ENCODE measurements at places on chromosomes 6 and 20.

GRCh38 chr6:121086876-121087275 lies 247.4 kb downstream of the TBC1D32 start:
- no peak for DNase-seq

DNA sequence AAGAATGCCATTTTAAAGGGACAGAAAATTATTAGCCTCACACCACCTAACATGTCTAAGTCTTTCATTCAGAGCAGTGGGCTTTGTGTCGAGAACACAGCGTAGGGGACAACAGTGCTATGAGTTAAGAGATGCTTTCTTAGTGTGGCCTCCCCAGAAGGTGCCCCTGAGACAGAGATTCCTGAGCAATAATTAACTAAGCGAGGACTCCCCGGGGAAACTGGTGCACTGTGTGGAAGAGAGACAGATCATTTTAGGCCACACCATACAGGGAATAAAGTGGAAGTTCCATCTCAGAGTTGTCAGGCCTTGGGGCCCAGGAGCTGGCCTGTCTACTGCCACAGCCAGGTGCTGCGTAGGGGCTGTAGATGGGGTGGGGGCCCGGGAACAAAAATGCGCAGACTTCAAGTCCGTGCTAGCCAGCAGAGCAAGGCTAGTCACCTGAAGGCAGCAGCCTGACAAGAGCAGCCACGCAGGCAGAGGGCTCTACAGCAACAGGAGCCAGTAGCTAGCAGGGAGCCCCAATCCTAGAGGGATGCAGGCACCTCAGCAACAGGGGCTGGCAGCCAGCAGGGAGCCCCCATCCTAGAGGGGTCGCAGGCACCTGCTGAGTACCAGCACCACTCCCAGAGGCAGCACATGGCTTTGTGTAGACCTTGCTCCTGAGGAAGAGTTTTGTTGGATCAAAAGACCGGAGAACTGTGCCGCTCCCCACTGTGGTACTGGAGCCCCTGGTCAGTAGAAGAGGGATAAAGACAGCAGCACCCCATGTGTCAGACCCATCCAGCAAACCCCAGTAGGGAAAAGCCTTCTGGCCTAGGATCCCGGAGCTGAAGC lies 63.0 kb upstream of the NXT1 start:
- DNase-seq: no peak

DNA sequence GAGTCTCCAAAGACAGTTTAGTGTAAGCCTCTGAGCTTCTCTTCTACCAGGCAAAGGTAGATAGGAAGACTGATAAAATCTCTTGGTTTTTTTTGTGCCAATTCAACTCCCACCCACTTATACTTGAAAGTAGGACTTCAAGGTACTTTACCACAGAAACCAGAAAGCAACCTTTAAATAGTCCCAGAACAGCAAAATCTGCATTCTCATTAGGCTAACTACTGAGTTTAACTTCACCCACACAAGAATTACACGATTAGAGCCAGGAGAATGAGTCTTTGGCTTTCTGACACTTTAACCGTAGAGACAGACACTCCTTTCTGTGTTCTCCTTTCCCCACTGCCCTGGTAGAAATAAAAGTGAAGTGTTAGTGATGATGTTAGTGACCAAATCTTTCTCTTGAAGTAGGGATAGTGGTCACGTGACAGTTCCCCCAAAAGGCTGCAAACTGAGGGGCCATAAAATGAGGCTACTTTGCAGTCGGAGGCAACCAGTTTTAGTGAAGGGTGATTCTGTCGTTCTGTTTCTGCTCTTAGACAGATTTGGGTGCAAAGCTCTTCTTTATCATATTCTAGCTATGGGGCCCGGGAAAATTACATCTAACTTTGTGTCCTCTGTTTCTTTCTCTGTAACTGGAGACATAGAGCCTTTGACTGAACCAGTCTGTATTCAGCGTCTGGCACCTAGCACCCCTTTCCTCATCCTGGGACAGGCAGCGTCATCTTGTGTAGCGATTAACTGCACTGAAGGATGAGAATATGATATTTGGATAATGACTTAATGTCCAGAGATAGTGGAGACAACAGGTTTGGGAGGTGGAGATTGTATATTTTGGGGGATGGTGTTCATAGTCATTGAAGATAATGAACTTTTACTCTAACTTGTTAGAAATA lies 206.4 kb upstream of the CITED2 start:
- no peak for DNase-seq

GRCh38 chr6:17877196-17877894 lies 110.1 kb downstream of the KIF13A start:
- DNase-seq: no peak

DNA sequence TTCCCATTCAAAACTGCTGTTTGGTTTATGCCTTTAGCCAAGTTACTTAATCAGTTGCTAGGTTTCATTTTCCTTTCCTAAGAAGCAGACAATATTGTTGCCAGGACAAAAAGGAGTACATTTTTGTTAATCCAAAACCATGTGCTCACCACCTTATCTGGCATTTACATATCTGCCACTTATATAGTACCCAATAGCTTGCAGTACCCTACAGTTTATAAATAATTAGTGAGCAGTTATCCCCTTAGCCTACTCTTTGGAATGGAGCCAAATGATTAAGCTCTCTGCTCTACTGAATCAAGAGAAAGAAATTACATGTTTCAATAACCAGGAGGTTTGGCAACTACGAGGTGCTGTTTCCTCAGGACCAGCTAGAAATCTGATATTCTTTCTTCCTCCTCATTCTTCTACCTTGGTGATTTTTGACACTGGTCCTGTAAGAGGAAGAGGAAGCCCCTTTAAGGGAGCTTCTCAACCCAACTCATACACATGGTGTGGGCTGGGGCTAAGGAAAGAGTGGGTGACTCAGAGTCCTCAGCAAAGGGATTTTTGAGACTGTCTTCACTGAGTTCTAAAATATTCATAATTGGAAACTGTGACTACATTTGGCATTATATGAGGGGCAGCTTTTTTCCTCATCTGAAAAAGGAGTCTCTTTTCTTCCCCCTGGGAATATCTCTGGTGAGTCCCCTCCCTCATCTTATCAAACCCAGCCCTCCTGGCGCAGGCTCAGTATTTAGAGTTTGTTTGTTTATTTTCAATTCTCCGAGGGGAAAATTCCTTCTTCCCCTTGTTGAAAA lies 1.5 kb downstream of the ZNFX1 start:
- peak; percentile 31 for DNase-seq

DNA sequence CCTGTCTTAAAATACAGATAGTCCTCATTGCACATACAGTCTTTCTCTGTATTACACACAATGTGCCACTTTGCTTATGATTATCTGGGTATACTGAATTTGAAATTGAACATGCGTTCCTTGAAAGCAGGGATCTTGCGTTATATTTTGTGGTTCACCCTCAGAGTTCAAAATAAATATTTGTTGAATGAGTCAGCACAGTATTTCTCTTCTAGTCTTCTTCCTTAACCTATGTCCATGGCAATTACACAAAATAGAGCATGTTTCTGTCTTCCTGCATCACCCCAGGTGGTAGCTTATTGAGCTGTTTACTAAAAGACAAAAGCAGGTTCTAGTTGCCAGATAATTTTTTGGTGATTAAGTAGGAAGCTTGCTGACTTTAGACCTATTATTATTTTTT lies 272.9 kb upstream of the FERMT1 start:
- DNase-seq: no peak

DNA sequence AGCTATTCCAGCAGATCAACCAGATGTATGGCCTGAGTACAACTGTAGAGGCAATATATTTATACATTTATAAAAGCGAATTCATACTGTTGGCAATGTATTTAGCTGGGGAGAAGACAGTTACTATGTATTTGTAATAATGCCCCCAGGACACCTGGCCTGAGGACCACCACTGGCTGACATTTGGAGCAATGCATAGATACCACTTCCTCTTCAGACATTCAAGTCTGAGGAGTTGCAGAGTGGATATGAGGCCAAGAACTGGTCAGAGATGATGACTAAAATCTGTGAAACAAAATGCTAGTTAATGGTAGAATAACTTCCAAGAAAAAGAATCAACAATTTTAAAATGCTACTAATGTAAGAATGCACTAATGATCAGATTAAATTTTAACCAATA lies 462.3 kb downstream of the CDC5L start:
- no peak for DNase-seq

GRCh38 chr6:141607956-141608355 lies 524.8 kb upstream of the GJE1 start:
- no peak for DNase-seq

DNA sequence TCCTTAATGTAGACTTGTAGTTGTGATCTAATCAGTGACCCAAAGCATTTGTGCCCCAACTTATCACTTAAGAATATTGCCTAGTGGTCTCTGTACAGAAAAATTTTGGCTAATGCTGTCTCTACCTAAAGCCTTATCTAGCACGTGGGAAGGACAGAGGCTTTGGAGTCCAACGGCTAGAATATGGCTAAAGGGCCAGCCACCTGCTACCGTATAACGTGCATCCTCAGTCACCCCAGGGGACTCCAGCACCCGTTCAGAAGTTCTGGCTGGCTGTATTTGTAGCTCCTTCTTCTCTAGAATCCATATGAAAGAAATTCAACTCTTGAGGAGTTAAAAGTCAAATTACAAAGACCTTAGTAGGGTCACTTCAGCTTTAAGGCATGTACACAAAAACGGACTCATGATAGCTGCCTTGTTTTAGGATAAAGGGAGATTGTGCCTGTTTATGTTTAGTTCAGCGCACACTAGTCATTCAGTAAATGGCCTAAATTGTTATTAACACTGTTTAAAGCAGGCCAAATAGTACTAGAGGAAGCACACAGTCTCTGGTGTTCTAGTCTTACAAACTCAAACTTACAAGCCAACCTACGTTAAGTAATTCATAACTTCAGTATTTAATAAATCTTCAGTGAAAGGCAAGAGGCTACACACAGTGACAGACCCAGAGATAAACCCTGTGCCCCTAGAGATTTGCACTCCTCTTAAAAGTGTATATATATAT lies 407.5 kb upstream of the PLCB4 start:
- DNase-seq: no peak

DNA sequence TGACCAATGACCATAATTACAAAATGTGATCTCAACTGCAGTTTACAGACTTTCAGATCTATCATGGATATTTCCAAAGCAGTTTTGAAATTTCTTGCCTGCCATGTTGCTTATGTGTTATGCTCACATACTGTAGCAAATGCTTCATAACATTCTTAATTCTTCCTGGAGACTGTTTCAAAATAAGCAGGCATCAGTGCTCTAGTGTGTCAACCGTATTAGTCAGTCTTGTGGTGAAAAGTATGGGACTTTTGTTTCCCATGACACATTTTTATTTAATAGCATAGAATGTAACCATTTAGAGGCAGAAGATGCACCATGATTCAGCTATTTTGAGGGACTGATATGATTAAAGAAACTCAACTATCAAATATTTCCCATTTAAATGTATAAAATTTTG lies 1.7 kb downstream of the POPDC3 start:
- DNase-seq: no peak

DNA sequence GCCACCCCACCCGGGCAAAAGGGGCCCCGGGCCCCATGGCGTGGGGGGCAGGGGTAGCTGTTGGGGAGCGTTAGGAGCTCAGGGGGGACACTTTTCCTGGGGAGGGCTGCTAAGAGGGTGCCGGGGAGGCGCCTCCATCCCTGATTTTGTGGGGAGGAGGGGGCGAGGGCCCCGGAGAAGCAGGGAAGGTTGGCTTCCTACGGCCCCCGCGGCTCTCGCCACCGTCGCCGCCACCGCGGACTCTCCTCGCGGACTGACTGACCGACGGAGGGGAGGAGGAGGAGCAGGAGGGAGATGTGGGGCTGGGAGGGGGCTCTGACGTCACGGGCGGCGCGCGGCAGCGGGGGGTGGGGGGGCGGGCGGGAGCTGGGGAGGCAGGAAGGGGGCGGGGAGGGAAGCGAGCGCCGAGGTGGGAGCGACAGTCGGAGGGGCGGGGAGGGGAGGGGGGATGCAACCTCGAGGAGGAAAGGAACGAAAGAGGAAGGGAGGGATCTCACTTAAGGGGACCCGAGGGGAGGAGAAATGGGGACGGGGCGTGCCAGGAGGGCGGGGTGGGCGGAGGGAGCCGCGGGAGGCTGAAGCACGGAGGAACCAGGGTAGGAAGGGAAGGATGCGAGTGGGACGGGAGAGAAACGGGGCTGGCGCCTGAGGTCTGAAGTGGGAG lies 5.1 kb downstream of the GABBR1 start:
- peak; percentile 53 for DNase-seq

DNA sequence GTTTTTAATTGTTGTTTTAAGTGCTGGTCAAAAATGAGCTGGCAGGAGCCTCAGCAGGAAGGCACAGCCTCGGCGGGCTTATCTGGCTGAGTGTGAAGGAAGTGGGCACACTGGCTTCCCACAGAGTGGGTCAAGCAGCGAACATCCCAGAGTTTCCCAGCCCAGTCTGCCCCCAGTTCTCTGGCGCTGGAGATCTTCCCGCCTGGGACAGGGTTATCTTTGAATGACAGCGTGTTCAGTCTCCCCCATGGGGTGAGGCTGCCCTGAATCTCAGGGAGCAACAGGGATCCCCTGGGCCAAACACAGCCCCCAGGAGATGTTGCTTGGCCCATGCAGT lies 122.2 kb upstream of the PTPN1 start:
- DNase-seq: no peak

DNA sequence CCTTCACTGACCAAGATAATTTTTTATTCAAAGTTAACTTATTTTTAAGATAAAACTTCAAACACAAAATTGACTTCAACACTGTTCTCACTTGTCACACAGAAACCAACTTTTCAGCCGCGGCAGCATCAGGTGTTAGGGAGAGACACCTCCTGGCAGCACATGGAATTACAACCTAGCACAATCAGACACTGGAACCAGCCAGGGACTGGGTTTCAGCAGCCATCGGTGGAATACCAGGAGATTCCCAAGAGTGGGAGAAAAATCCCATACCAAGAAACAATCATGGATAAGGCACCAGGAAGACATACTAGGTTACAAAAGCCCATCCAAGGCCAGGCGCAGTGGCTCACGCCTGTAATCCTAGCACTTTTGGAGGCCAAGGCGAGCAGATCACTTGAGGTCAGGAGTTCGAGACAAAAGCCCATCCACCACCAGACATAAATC lies 70.0 kb downstream of the SNX5 start:
- peak; percentile 53 for DNase-seq

- DNase-seq: no peak
Measured at GRCh38 chr6:99590728-99591672, 15.6 kb upstream of the PRDM13 start.

GRCh38 chr6:150534553-150534952 lies 65.1 kb upstream of the PLEKHG1 start:
- DNase-seq: no peak

- no peak for DNase-seq
Measured at GRCh38 chr6:17392978-17393891, at the start of gene CAP2. Gene CAP2 (plus strand): TSS chr6:17393595. CDS start chr6:17421556, 27,961 bp downstream.

GRCh38 chr6:165119231-165120020 lies 190.0 kb downstream of the C6orf118 start:
- no peak for DNase-seq

GRCh38 chr6:117205876-117206275 lies 59.5 kb upstream of the VGLL2 start:
- no peak for DNase-seq

- no peak for DNase-seq
Measured at GRCh38 chr6:9527679-9528286, 887.1 kb downstream of the TFAP2A start.

DNA sequence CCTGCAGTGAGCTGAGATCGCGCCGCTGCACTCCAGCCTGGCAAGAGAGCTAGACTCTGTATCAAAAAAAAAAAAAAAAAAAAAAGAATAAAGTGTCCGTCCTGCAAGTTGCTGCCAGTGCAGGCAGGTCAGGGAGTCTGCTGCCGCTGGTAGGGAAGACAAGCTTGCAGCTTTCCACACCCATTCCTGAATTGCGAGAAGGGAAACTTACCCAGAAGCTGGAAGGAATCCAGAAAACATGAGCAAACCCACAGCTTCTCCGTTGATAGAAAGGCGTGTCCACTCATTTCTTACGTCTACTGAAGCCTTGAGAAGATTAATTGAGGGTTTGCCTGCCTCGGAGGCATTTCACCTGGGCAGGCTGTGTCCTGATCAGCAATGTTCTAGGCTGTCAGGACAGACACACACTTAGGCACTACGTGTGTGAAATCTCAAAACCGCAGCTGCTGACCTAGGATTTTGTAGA lies 61.6 kb upstream of the DSP start:
- DNase-seq: no peak
